Gastroesophageal sphincter (tissue), 4 donors: ENCODE measurements at places on chromosomes 5 and 9.

- peak; percentile 65 for ATAC-seq
These were observed 74.1 kb upstream of the SAP30L start for GRCh38 chr5:154371687-154372086.

DNA sequence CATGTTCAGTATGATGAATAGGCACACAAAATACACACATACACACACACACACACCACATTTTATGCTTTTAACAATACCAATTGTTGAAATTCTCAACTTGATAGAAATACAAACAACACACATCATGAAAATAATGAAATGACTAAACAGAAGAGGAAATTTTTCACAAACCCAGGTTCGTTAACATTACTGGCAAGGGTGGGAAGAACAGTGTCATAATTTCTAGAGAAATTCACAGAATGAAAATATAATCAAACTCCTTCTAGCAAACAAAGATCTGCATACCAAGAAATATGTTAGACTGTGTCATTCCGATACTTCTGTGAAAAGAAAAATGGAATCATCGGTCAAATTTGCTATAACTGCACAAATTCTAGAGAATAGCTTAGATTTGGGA lies 41.9 kb downstream of the ST8SIA4 start:
- ATAC-seq: no peak

GRCh38 chr9:71758277-71758676 lies 10.0 kb downstream of the CEMIP2 start:
- no peak for ATAC-seq

GRCh38 chr9:135108831-135109510 lies 21.5 kb downstream of the OLFM1 start:
- no peak for ATAC-seq

DNA sequence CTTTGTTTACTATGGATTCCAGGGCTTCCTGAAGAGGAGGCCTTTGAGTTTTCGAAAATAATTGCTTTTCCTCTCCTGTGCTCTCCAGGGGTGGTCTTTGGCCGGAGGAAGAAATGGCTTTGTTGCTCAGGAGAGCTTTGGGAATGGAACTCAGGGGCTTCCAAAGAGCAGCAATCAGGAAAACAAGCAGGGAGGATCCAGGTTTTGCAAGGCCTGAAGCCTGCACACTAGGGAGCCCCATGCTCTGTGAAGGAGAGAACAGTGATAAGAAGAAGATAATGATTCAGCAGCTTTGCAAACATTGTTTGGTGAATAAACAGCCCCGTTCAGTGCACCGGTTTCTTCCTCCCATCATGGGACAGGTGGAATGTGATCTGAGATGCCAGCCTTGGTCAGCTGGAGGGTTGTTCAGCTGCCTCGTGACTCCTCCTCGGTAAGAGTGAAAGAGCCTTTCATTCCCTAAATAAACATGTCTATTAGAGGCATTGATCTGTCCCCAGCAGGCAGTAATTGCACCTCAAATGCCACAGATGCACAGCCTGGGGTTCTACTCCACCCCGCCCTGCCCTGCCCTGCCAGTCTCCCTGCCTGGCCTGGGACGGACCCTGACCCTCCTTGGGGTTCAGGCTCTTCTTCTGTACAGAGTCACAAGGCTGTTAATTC lies 11.5 kb upstream of the ALDH1B1 start:
- no peak for ATAC-seq

DNA sequence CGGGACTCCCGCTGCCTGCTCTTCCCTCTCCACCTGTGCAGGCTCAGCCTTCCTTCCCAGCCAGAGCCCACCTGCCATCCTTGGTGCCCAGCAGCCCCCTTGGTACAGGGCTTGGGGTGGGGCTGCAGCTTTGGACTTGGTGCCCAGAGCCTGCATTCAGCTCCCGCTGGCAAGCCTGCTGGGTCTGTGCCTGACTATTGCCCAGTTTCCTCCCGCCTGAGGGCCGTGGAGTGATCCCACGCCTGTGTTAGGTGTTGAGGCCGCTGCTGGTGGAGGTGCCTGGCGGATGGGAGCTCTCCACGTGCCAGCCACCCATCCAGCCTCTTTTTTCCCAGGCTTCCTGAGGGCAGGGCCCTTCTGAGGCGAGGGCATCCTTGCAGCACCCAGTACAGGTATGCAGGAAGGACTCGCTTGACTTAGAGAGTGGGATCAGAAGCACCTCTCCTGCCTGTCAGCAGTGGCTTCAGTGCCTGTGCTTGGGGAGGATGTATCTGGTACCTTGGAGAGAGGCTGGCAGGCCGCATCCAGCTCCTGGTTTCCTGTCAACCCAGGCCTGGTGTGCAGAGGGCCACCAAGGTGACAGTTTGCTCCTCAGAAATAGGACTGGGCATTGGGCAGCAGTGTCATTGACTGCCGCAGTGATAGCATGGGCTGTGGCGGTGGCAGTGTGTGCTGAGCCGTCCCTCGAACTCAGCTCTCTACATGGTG lies 7.8 kb downstream of the RXRA start:
- ATAC-seq: no peak

- no peak for ATAC-seq
These were observed 330.7 kb downstream of the PDE4D start for GRCh38 chr5:59562756-59563389.

- no peak for ATAC-seq
These were observed 591.9 kb downstream of the SEMA5A start for GRCh38 chr5:8953911-8954438.

DNA sequence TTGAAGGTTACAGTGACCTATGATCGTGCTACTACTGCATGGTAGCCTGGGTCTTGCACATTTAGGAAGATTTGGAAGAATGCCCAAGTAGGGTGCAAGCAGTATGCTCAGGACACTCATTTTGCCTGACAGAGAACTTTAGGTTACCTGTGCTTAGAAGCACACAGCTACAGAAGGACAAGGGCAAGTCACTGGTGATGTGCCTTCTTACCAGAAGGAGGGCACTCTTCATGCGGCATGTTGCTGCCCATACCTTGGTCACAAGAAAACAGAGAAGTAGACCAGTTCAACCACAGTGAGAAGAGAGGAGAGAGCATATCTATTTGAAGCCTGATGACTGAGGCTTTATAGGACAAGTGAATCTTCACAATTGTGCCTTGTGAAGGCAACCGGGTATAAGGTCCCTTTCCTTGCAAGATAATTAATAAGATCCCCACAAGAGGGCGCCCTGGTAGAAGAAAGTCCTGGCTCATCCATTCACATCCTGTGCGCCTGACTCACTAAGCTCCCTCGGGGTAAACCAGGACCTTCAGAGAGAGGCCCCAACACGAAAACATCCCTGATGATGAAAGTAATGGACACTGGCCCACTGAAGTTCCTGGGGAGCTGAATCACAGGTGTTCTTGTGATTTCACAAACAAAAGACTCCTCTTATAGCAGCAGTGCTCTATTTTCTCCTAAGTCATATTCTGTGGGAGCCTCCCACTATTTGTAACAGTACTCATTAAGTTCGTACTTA lies 38.1 kb upstream of the STARD4 start:
- peak; percentile 98 for ATAC-seq

- ATAC-seq: no peak
These were observed 223.4 kb upstream of the PRR16 start for GRCh38 chr5:120240706-120241105.

- ATAC-seq: peak; percentile 14
These were observed 562 bp downstream of the GSN start for GRCh38 chr9:121268598-121268850.

GRCh38 chr9:127706836-127707241 lies at the start of gene CFAP157:
CFAP157 (plus strand) TSS chr9:127706988; CDS start chr9:127707032, 44 bp downstream.
- no peak for ATAC-seq

GRCh38 chr9:131577005-131578000 lies 32.0 kb downstream of the PRRT1B start:
- ATAC-seq: no peak

DNA sequence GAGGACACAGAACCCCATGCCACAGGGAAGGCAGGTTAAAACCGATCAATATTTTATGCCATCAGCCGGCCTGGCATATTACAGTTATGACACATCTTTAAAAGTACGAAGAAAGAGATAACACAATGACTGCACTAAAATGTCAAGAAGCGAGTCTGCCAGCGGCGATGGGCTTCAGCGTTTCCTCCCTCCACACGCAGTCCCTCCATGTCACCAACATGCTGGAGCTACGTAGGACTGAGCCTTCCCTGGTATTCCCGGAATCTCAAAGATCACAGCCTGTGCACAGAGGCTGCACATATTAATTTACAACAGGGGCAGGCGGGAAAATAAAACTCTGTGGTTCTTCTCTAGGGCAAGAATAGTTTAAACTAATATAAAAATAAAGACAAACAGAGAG lies 257.7 kb downstream of the IRX1 start:
- no peak for ATAC-seq

- ATAC-seq: no peak
These were observed 175.7 kb upstream of the SLC12A2 start for GRCh38 chr5:127907907-127908306.

- no peak for ATAC-seq
These were observed 7.9 kb downstream of the NRARP start for GRCh38 chr9:137294091-137294680.

DNA sequence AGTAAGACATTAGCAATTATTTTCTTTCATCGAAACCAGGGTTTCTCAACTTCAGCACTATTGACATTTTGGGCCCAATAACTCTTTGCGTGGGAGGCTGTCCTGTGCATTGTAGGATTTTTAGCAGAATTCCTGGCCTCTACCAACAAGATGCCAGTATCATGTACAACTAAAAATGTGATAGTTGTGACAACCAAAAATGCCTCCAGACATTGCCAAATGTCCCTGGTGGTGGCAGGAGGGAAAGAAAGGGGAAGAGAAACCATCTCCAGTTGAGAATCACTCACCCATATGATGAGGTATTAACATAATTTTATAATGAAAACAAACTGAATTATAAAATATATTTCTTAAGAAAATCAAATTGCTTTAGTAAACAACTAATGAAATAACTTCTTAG lies 406.1 kb downstream of the RAB3C start:
- no peak for ATAC-seq

DNA sequence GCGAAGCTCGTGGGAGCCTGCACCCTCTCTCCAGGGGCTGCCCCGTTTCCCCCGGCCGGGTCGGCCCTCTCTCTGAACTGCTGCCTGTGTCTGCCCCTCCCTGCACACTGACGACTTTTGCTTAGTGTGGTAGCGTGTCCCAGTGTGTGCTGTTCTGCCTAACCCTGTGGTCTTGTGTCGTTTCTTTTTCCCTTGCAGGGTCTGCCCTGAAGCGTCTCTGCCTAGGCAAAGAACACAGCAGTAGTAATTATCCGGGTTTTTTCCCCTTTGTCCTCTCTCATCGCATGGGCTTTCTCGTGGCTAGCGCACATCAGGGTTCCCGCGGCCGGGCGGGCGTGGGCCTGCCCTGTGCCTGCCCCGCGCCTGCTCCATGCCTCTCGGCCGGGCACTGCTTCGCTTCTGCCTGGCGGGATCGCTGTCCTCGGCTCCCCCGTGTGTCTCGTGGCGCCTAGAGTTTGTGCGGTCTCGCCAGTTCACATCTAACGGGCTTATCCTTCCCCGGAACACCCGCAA lies 122.7 kb downstream of the WNK2 start:
- no peak for ATAC-seq

DNA sequence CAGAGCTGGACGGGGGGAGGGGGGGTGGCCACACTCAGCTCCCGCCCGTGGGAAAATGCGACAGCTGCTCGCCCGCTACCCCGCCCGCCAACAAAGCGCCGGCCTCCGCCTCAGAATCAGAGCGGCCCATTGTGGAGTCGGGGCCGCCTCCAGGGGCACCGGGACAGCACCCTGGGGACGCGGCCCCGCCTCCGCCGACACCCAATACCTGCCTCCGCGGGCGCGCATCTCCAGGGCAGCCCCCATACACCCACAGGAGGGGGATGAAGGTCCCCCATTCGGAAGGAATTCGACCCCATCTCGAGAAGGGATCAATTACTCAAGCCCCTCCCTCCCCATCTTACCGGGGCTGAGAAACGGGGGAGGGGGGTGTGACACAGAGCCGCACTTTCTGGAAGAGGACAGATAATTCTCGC lies 1.3 kb downstream of the NOTCH1 start:
- ATAC-seq: no peak

GRCh38 chr5:100446879-100447430 lies 88.2 kb upstream of the FAM174A start:
- no peak for ATAC-seq

DNA sequence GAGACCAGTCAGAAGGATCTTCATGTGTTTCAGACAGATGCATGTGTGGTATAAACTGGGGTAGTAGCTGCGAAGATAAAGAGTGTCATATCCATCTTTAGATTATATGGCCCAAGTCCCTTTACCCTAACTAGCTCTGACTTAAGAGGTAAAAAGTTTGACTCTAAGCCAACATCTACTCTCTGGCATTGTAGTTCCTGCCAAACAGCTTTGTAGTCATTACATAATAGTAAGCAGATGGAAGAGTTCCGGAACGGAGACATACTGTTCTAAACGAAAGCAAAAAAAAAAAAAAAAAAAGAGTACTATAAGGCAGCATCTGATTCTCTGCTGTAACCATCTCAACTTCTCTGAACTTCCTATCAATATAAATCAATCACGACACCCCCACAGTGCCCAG lies 48.8 kb downstream of the CEMIP2 start:
- ATAC-seq: peak; percentile 85

DNA sequence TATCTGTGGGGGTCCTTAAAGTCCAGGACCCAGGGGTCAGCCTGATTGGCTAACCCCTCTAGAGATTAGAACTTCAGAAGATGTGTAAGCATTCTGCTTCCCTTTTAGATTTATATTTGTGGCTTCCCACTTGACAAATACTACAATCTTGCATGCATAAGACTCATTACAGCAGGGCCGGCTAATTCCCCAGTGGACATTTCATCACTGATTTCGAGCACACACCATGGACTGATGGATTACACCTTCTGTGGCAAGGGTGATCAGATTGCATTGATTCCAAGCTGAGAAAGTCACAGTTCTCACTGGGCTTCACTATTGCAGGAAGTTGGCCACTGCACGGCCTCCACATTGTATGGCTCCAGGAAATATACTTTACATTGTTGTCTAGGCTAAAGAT lies 65.8 kb upstream of the DAPK1 start:
- no peak for ATAC-seq

DNA sequence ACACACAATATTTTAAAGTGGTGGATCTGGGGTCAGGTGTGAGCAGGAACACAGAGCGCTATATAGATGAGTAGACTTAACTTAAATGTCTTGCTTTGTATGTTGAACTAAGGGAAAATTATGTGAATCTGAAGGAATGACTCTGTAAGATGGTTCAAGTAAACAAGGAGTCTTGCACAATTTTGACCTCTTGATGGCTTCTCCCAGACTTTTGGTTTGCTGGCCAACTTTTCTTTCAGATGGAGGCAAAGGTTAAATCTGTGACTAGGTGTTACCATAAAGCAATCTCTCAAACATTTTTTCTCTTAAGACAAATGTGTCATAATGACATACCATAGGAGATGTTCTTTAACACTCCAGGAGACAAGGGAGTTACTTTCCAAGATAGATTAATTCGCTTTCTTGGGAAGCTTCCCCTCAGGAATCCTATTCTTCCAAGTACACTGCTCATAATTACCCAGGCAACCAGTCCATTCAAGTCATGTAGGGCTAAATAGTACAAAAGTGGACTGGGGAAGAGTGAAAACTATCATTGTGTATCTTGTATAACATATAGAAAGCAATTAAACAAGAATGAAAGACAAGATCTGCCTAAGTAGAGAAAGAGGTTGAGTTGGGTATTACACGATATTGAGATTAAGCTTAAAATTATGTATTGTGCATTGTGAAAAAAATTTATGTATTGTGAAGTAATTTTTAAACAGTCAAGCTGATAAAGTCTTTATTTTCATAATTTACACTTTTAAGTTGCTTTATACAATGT lies 60.3 kb upstream of the SLC27A6 start:
- ATAC-seq: no peak
